ENCODE measurements at places on chromosomes 4 and X.

DNA sequence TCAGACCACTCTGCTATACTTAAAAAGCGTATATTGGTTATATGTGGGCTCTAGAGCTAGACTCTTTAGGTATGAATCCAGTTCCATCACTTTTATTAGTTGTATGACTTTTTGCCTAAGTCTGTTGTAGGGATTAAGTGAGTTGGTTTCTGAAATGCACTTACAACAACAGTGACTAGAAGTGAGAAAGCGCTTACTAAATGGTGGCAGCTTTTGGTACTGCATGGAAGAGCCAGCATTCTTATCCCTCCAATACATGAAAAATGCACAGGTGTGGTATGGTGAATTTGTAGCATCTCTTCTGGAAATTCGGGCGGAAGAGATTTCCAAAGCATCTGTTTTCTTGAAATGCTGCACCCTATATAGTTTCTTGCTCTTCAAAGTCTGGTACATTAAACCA is 117.1 kb downstream of the SPANXA1 start:
- peak; percentile 10 for DNase-seq

DNA sequence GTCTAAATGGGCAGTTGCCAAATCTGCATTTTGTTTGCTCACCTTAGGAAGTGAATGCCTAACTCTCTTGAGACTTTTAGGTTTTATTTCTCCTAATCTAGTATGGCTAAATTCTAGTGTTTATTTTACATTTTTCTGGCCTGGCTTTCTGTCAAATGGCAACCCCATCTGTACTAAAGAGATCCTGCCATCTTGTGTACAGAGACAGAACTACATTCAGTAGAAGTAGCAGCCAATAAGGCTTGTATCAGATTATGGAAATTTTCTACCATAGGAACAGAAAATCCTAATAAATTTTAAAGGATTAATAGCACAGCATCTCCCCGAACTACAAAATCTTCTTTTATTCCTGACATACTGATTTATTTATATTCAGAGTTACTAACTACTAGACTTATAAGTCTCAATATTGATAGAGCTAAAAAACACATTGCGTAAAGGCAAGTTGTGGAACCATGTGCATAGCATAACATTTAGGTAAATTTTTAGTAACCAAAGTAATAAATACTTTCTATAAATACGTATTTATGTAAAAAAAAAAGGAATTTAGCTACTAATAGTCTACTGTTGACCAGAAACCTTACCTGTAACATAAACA is 45.5 kb downstream of the TMEM144 start:
- DNase-seq = peak; percentile 60

GRCh38 chrX:72057849-72058248 is 73.9 kb downstream of the RTL5 start:
- no peak for DNase-seq

- DNase-seq = peak; percentile 2
Observed at GRCh38 chr4:133802359-133803140, 399.0 kb downstream of the PABPC4L start.

DNA sequence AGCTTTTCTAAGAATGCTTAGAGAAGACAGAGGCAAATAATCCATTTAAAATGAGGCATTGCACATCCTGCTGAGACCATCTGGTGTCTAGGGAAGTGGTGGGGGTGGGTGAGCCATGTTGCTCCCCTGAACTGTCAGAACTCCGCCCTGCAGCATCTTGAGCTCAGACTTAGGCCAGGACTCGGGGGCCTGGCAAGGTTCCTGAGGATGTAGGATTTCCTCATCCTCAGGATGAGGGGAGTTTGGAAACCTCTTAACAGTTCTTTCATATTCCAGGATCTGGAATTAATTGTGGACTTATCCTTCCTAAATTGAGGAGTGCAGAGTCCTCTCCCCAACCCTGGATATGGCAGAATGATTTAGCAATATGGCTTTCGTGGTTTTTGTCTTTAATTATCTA is 6.6 kb downstream of the TLL1 start:
- DNase-seq = no peak

- peak; percentile 84 for DNase-seq
Observed at GRCh38 chr4:98659741-98660462, 1.5 kb upstream of the TSPAN5 start.

DNA sequence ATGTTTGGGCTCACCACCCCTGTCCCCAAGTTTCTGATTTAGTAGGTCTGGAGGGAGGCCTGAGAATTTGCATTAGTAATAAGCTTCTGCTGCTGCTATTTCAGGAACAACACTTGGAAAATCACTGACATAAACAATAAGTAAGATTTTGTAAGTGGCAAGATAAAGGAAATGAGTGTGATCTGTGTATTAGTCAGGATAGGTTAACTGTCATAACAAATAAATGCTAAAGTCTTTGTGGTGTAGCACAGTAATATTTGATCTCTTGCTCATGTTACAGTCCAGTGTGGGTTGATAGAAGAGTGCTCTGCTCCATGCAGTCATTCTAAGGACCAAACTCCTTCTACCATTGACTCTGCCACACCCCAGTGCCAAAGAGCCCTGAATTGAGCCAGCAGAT is 67.0 kb downstream of the NHS start:
- peak; percentile 80 for DNase-seq

- no peak for DNase-seq
Observed at GRCh38 chr4:135359128-135359527, 1157.5 kb upstream of the PABPC4L start.

DNA sequence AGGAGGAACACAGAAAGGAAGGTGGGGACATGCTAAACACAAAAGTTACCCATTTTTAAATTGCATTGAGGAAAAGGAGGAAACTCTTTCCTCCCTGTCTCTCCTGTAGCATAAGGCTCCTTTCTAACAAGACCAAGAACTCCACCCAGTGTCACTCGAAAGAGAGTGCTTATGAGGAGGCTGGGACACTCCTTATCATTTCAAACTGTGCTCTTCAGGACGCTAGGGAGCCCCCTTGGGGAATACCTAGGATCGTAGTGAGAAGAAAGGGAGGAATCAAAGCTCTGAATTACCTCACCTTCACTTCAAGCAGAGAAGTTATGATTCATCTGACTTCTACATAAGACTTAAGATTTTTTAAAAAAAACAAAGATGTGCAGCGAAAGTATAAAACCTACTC is 65.5 kb downstream of the F9 start:
- DNase-seq = no peak

DNA sequence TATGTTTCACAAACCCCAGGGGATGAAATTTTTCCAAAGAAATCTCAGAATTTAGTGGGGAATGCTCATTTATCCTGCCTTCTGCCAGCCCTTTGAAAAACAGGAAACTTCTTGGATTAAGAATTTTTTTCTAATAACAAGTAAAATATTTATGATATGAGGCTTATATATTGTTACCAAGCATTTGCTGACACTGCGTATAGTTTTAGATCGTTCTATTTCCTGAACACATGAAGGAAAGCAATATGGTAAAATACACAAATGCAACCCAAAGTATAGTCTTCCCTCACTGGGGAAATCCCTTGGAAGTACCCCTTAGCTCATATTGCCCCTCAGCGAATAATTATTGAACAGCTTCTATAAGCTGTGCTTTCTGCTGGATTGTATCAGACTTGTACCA is 54.4 kb upstream of the MND1 start:
- no peak for DNase-seq
